ENCODE measurements at places on chromosomes 16 and 17.

- no peak for DNase-seq
Observed at GRCh38 chr17:40470932-40471828, 27.9 kb downstream of the IGFBP4 start.

- no peak for DNase-seq
Observed at GRCh38 chr17:38733982-38734973, 4.1 kb downstream of the CISD3 start.

DNA sequence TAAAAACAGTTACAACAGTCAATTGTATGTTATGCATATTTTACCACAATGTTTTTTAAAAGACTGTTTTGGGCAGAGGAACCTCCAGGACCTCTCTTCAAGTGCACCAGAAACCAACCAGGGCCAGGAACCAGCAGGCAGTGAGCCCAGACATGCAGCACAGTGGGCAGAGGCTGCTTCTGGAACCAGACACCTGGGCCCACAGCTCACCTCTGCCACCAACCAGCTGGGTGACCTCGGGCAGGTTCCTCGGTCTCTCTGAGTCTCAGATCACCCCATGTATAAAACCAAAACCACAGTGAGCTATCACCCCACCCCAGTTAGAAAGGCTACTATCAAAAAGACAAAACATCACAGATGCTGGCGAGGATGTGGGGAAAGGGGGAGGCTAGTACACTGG is 161.0 kb downstream of the C16orf95 start:
- DNase-seq = no peak

DNA sequence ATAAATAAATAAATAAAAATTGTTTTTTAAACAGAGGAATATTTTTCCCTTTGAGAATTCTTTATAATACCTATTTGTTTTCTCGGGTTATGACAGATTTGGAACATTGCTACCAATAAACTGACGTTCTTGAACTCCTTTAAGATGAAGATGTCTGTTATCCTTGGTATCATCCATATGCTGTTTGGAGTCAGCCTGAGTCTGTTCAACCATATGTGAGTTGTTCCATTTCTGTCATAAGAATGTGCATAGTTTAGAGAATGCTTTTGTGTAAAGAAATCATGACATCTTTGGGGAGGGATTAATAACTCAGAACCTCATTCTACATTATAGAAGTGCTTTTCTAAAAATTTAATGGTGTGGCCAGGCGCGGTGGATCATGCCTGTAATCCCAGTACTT is 37.2 kb upstream of the NAGLU start:
- no peak for DNase-seq

All from renal cortical epithelial cell (primary cell).